BJ (cell line): ENCODE measurements at places on chromosomes 3 and 15.

DNA sequence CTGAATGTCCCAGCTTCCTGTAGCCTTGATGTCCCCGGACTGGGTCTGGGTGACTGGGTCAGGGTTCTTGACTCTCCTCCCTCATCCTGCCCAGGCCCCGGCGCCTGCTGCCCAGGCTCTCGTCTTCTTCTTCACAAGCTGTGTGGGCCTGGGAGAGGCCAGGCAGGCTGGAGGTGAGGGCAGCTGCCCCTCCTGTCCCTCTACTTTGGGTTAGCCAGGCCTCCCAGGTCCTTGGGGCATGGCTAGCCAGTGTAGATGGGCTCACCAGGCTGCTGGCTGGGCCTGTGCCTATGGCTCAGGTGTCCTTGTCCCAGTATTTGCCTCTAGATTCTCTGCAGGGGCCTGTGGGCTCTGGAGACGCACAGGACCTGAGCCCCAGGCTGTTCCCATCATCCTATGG is 31.8 kb downstream of the TKT start:
- no peak for DNase-seq

DNA sequence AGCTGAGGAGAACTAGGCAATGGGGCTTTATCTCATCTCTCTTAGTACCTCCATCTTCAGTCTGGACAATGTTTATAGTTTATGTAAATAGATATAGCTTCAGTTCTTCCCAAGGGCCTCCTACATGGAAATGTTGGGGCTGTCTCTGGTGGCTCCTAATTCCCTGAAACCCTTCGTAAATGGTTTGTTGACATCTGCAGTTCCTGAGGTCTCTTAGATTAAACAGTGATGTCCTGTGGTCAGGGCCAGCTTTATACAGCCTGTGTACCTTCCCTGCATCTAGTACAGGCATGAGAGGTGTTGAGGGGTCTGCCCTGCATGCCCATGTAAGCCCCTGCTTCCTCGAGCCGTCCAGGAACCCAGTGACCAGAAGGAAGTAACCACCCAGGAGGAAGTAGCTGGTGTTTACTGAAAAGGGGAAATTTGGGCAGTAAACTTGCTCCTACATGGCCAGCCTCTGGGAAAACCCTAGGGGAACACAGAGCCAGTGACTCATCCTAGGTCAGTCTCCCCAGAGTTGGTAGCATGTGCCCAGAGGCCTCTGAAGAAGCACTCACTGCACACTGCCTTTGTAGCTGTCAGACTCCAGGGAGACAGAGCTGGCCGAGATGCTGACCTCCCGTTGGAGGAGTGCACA is 4.7 kb upstream of the TBC1D2B start:
- no peak for DNase-seq

DNA sequence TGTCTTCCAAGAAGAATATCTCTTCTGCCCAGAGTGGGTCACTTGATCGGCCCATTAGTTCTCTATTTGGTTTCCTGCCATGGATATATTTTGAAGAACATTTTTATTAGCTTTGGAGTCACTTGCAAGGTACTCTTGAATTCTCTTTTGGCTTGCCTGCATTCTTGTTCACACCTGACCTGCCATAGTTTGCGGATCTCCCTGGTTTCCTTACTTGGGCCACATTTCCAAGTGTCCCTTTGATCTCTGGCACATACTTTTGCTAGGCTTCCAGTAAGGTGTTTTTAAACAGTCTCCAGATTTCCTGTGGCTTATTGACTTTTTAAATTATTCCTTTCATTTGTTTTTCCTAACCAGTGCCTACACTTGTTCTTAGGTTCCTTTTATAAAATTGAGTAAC is 488.5 kb upstream of the MDFIC2 start:
- no peak for DNase-seq

DNA sequence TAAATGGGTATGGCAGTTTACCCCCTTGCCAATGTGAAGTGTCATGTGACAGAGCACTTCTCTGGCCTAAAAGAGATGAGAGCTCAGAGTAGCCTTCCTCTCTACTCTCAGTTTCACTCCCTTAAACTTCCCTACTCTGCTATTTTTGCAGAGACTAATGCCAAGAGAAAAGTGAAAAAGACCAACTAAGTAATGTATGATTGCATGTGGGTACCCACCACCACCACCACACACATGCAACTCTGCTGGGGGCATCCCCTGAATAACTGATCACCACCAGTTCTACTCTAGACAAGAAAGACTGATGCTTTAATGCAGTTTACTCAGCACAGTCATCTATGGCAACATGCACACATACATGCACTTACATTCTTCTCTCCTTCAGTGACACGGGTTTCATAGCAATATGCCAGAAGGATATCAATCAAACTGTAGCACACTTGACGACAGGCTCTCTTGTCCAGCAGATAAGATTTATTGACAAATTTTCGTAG is 31.3 kb downstream of the SHQ1 start:
- DNase-seq = no peak

- no peak for DNase-seq
Observed at GRCh38 chr15:32721596-32721995, 3.8 kb downstream of the GREM1 start.

DNA sequence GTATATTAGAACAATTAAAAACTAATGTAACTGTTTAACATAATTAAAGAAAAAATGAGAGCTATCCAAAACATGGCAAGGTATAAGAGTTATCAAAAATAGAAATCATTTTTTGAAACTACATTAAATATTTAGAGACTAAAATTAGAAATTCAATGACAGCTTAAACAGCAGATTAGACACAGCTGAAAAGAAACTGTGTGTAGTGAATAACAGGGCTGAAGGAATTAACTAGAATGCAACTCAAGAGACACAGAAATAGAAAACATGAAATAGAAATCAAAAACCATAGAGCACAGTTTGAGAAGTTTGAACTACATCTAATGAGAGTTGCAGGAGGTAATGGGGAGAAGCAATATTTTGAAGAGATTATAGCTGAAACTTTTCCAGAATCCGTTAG is 59.9 kb upstream of the FBN1 start:
- DNase-seq = no peak

- DNase-seq = no peak
Observed at GRCh38 chr15:91311986-91312385, 211.9 kb downstream of the SV2B start.

- no peak for DNase-seq
Observed at GRCh38 chr3:9067352-9067975, 104.2 kb upstream of the RAD18 start.

- DNase-seq = no peak
Observed at GRCh38 chr3:140323561-140323960, 354.3 kb upstream of the TRIM42 start.

DNA sequence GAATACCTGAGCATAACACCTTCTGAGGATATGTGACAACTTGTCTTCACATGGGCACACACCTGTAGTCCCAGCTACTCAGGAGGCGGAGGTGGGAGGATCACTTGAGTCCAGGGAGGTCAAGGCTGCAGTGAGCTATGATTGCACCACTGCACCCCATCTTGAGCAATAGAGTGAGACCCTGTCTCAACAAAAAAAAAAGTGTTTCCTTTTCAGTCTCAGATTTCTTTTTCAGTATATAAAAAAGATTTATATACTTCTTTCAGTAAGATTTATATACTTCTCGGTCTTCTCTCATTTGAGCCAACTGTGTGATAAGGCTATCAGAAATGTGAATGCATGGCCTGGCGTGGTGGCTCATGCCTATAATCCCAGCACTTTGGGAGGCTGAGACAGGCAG is 84.9 kb upstream of the SKOR1 start:
- no peak for DNase-seq

- no peak for DNase-seq
Observed at GRCh38 chr3:186172353-186172752, 63.5 kb upstream of the ETV5 start.

DNA sequence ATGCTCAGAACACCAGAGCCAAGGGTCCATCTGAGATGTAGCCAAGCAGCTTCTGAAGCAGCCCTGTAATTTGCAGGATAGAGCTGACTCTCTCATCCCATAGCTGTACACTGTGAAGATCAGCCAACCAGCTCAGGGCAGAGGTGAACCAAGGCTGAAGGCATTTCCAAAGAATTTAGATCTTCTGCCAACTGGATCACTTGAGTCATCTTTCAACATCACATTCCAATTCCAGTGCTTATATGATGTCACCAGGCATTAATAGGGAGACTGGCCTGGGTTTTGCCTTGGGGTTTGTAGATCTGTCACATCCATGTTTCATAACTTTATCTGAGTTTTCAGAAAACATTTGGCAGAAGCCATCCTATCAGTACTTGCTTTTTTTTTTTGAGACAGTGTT is 98.2 kb downstream of the NR2F2 start:
- DNase-seq = peak; percentile 89

GRCh38 chr15:48946074-48946839 is 17.5 kb downstream of the SHC4 start:
- DNase-seq = no peak
